CD4-positive, CD25-positive, alpha-beta regulatory T cell (primary cell): ENCODE measurements at places on chromosomes 3 and 15. TPM values are rescaled to one million over a fixed set of nuclear protein-coding genes. Genes with fewer than 3 reads are reported as not detected.

CLPX gene
- 35.1 TPM for polyA plus RNA-seq

COX17 gene
- polyA plus RNA-seq = 92.6 TPM

H1-8 gene
- not detected for polyA plus RNA-seq

SENP8 gene
- 1.4 TPM for polyA plus RNA-seq

CIP2A gene
- polyA plus RNA-seq = 0.99 TPM

GOLGA8H gene
- polyA plus RNA-seq = not detected

NPAP1 gene
- polyA plus RNA-seq = not detected
